ENCODE measurements at places on chromosomes 12 and 14.

DNA sequence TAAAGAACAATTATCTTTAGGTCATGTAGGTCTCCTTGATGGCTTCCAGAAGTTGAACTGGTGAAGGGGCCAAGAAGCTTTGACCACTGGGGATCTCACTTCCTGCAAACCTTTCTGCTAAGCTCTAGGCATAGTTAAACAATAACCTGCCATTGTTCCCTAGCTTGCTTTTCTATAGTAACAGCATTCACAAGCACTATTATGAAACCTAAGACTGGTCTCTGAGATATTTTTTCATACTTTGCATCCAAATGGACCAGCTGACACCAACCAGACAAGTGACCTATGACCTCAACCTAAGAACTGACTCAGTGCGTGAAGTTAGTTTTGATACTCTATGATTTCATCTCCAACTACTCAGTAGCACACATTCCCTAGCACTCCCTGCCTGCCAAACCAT lies 129.1 kb downstream of the PTPRB start:
- DNase-seq, result no peak

DNA sequence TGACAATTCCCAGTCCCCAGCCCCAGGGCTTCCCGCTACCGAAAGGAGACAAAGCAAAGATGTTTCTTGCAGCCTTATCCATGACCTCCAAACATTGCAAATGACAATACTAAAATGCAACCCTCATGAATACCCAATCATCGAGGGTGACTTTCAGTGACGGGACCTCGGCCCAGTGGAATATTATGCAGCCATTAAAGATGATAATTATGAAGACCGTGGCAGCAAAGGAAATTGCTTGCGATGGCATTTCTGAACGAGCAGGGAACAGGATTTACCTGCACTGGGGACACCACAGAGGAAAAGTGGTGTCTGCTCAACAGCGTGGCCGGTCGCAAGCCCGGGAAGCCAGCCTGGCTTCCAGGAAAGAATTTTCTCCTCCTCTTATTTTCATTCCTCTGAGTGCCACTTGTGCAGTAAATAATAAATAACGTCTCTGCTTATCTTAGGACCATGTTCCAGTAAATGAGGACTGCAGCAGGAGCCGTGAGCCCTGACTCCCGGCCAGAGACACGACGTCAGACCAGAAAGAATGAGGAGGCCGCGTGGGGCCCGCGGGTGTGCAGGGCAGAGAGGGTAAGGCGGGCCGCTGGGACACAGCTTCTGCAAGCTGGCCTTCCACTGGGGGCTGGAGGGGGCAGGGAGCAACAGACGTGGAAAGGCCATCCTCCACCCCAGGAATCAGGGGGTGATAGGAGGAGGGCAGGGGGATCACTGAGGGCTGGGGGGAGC lies 6.6 kb downstream of the C14orf180 start:
- no peak for DNase-seq

GRCh38 chr12:130754234-130754901 lies 38.3 kb upstream of the RIMBP2 start:
- no peak for DNase-seq

- DNase-seq, result no peak
Observed at GRCh38 chr12:129169928-129170327, 316.6 kb downstream of the GLT1D1 start.

DNA sequence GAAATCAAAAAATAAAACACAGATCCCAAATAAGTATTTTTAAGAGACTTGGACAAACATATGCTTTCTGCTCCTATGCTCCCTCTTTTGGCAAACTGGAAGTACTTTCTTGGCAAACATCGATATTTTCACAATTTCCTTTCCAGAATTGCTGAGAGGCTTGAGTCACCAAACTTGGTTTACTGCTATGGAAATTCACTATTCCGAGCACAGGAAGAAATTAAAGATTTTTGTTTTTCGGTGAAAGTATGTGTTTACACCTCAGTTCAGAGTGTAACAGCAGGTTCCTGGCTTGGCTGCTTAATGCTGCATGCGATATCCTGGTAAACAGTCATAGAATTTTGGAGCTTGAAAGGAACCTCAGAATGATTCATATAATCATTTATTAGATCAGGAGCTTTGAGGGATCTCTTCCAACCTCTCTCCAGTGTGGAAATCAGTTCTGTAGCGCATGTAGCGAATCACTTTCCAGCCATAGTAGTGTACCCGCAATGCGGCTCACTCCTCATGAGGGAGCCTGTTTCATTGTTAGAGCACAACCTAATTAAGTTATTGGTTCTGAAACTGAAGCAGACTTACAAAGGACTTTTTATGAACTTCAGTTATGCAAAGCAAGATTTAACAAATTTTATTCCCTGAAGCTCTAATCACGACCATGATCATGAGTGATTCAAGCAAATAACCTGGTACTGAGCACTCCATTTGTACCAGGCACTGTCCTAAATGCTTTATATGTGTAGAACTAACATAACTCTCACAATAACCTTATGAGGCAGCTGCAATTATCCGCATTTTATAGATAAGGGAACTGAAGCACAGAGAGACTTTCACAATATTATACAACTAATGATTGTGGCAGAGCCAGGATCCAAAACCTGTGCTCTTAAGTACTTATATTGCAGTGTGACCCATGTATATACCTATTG lies 56.4 kb upstream of the ATP2A2 start:
- no peak for DNase-seq

DNA sequence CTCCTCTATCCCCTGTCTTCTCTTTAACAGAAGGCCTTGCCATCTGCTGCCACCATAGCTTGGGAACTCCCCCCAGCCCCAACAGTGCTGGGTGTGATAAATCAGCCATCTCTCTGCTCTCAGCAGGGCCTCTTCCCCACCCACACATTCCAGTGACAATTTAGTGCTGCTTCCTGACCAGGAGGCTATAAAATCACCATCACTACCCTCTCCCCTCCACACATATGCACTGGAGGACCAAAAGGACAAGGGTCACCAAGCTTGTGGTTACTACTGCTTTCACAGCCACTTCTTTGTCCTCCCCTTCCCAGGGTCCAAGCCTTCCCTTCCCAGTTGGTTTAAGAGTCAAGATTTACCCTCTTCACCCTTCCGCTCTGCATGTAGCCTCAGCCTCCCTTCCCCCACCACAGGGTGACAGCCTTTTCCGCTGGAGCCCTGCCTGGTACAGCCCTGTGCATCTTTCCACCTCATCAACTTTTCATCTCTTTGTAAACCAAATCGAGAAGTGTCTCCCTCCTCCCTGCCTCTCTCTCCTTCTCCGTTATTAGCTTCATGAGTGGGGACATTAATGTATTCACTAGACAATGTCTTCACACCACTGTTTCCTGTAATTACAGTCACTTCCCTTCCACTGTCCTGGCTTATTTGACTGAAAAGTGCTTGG lies 9.4 kb downstream of the PSMB5 start:
- DNase-seq, result no peak

- no peak for DNase-seq
Observed at GRCh38 chr12:29644536-29645162, 139.1 kb downstream of the TMTC1 start.

DNA sequence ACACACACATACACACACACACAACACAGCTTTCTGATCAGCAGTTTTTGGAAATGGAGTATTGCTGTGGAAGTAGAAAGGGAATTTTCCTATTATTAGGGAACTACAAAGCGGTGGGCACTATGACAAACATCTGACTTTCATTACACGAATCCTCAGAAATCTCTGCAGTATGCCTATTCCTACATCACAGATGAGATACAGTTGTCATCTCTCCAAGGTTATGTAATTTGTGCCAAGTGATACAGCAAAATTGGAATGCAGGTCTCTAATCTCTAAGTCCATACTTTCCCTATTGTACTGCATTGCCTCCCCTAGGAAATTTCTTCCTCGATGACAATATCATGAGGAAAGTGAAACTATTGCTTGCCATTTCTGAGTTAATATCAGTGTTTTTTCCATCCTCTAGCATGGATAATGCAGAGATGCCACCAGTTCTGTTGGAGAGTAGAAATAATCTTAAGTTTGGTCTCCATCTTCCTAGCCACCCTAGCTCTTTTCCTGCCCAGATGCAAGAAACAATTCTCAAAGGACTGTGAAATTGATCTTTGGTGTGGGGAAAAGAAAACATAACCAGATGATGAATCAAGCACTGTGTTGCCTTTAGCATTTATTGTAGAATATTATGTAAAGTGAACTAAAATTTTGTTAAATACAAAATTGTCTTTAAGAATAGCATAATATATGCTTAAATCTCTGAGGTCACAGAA lies 94.7 kb downstream of the ERGIC2 start:
- DNase-seq, result no peak

- no peak for DNase-seq
Observed at GRCh38 chr12:88931598-88931997, 351.3 kb upstream of the KITLG start.

GRCh38 chr12:89951050-89951693 lies 242.5 kb upstream of the ATP2B1 start:
- DNase-seq, result no peak

DNA sequence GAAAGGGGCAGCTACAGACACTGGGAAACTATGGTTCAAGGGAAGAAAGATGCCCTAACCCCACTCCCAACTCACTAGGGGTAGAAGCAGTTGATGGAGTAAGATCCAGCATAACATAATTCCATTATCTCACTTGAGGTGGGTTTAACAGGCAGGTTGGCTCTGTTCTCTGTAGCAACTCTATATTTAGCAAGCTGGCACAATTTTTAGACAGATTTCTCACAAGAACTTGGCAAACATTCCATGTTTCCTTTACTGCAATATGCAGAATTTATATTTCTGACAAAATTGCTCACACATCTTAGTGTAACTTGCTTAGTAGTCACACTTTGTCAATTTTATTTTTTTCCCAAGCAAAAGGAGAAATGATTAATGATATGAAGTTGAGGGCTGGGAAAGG lies 475.4 kb downstream of the RMST start:
- no peak for DNase-seq

- no peak for DNase-seq
Observed at GRCh38 chr14:74176400-74176793, 62.9 kb upstream of the VSX2 start.

- DNase-seq, result no peak
Observed at GRCh38 chr14:77543637-77544334, 45.2 kb upstream of the ISM2 start.

All from stimulated activated CD4-positive, alpha-beta T cell treated with anti-CD3 and anti-CD28 coated beads, Interleukin-15, amount 100 ng/mL, for 48 hours (primary cell).